ENCODE measurements at places on chromosomes 7 and 10.

GRCh38 chr10:58400609-58401008 is 15.4 kb downstream of the TFAM start:
- no peaks in the 10 kb centered on the region for H3K4me1 ChIP-seq
- H3K27me3 ChIP-seq = no peaks in the 10 kb centered on the region
- no peak overlapping the region for H3K4me3 ChIP-seq
- peaks cover under 1% of the 10 kb centered on the region for H3K36me3 ChIP-seq
- DNase-seq = no peak

DNA sequence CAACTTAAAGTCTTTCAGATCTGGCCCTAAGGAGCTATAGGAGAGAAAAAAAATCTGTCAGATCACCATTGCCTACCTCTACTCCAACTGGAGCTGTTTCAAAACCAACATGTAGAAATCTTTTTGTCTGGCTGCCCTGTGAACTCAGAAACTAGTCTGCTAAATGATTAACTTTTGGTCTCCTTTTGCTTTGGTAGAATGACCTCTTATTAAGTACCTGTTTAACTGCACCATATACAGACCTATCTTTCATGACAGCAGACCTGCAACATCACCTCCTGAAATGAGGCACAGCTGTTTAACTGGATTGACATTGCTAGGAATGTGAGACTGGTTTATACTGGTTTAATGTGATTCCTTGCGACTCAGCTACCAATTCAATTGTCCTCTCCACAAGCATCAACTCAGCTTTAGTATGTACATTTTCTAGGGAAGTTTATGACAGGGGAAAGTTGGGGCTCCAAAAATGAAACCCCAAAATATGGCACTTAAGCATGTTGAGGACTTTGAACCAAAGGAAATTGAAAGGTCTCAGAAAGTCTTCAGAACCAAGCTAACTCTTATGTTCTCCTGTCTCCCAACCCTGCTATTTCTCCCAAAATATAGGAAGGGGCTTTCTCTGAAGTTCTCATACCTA is 1.8 kb downstream of the CYP3A43 start:
- DNase-seq = no peak
- H3K4me3 ChIP-seq = no peak overlapping the region
- no peaks in the 10 kb centered on the region for H3K27me3 ChIP-seq

- no peak overlapping the region for H3K27ac ChIP-seq
- no peaks in the 10 kb centered on the region for H3K4me1 ChIP-seq
- H3K27me3 ChIP-seq = no peaks in the 10 kb centered on the region
- H3K36me3 ChIP-seq = no peaks in the 10 kb centered on the region
- no peak for DNase-seq
Measured at GRCh38 chr7:74267756-74268565, 13.8 kb upstream of the RFC2 start.

GRCh38 chr7:128728598-128728997 is 10.6 kb upstream of the CALU start:
- no peak overlapping the region for H3K4me3 ChIP-seq
- no peaks in the 10 kb centered on the region for H3K36me3 ChIP-seq
- no peaks in the 10 kb centered on the region for H3K27me3 ChIP-seq
- DNase-seq = no peak

DNA sequence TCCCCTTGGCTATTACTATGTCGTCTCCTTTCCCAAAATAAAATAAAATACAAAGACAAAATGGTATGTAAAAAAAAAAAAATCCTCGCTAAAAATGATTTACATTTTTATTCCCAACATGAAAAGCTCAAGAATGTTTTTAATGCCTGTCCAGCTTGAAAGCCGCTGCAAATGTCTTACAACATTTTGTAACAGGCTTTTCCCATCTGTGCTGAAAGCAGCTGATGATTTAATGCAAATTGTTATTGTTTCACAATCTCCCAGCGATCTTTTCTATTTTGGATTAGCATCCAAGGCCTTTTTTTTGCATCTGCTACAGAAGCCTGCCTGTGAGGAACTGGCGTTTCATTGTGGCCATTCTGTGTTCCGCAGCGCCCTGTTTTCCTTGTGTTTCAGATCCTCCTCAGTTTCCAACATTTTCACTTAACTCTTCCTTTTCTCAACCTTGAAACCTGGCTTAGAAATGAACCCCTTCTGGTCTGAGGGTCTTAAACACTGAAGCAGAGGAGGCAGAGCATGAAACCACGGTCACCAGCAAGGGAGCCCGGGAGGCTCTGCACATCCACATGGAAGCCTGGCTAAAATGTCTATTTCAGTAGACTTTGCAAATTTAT is 712.1 kb downstream of the PARD3 start:
- H3K27me3 ChIP-seq = no peaks in the 10 kb centered on the region
- H3K4me3 ChIP-seq = no peak overlapping the region
- H3K36me3 ChIP-seq = no peaks in the 10 kb centered on the region
